Epithelial cell of esophagus (primary cell): ENCODE measurements at places on chromosomes 12 and 14.

GRCh38 chr12:49979016-49979586 is 6.4 kb downstream of the AQP6 start:
- no peak for DNase-seq

GRCh38 chr12:91353266-91353665 is 170.6 kb upstream of the DCN start:
- DNase-seq, result no peak

GRCh38 chr12:104237930-104238329 is 22.4 kb downstream of the TXNRD1 start:
- no peak for DNase-seq

GRCh38 chr12:63787306-63787705 is 7.6 kb downstream of the RXYLT1 start:
- DNase-seq, result no peak

DNA sequence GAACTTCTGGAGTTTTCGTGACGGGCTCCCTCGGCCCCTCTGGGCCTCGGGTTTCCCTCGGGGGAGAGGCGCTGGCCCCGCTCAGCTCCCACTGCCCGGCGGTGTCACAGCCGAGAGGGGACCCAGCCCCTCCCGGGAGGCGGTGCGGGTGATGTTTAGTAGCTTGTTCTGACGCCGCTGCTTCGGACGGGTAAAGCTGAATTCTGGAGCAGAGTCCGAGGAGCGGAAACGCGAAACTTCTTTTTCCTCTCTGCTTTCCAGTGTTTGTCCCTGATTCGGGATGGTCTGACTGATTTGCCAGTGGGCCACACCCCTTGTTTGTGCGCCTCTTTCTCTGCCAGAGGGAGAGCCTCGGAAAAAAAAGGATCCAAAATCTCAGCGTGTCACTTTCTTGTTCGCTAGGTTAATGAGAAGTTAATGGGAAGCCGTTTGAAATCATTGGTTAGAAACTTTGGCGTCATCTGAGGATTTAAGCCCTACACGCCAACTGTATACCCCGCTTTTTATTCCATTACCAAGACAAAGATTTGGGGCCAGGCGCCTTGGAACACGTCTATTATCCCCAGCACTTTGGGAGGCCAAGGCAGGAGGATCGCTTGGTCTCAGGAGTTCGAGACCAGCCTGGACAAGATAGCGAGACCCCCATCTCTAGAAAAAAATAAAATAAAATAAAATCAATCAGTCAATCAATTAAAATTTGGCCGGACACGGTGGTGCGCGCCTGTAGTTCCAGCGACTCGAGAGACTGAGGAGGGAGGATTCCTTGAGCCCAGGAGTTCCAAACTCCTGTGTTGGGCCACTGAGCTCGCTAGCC is 756 bp downstream of the TULP3 start:
- peak; percentile 43 for DNase-seq

GRCh38 chr14:31489691-31490090 is 1.9 kb upstream of the GPR33 start:
- no peak for DNase-seq

DNA sequence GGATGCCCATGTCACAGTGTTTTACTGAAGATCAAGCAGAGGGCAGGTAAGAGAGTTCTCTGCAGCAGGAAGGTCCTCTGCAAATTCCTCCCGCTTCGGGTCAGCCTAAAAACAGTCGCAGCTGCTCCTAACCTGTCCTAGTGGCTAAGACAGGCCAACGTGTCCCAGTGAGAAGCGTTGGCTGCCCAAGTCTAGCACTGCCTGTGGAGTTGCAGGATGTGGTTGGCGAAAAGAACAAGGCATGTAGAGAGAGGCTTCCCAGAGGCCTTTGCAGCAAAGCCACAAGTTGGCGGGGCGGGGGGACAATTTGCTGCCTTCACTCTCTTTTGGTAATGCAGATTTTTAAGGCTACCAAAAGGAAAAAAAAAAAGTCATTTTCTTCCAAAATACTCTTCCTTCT is 340.1 kb downstream of the BCL11B start:
- DNase-seq, result no peak

DNA sequence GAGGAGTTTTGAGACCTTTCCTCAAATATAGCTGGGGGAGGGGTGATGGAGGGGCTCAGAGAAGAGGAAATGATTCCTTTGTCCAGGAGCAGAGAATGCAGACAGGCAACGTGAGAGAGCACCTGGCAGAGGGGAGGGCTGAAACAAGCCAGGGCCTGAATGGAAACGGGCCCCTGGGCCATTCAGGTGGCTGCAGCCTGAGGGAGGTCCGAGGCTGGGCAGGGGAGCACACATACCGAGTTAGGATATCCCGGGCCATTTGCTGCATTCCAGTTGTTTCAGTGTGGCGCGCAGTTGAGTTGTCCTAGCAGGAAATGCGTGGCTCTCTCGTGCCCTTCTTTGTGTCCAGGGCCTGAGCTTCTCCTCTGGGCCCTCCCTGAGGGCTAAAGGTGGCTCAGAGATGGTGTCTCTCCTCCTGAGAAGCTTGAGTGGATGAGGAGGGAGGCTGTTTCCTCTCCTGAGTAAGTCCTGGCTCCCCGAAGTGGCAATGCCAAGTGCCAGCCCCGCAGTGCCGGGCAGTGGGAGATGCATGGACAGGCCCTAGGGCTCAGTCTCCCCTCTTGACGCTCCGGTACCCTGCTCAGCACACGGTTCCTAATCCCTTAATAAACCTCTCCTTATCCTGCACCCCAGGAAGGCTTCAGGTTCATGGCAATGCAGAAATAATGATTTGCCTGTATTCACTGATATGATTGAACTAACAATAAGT is 85.5 kb upstream of the VRK1 start:
- no peak for DNase-seq

DNA sequence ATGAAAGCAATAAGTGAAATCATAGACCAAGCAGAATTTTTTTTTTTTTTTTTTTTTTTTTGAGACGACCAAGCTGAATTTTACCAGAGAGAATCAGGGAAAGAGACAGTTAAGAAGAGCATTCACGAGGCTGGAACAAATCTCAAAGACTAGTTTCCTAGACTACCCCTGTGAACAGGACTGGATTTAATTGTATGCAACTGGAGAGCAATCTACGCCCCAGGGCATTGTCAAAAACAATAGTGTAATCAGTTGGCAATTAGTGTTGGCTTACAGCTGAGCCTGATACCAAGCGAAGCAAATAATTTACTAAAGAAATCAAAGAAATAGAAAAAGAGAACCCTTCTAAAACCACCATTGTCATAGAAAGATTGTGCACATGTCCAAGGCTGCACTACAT is 232.9 kb upstream of the CPNE8 start:
- no peak for DNase-seq

DNA sequence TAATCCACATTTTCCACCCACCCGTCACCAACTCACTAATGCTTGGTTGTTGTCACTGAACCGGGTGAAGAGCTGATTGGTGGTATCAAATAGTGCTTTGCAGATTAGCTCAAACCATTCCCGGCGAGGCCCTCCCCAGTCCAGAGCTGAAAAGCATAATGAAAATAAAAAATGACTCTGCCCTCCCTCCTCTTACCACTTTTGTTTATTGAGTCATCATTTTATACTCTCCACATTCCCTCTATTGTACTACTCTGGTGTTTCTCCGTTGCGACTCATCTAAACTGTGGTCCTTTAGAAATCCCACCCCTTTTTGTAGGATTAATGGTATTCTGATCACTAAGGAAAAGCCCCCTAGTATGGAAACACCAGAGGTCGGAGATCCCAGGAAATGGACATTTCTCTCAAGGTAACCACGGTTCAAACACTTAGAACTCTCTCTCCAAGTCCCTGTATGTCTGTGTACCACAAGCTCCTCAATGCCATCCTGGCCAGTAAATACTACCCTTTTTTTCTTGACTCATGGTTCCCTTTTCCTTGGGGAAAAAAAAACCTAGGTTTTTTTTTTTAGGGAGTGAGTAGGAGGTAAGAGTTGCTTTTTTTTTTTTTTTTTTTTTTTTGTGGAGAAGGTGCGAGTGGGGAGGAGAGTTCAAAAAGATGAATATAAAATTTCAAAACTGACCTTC is 42.0 kb downstream of the AREL1 start:
- no peak for DNase-seq

- DNase-seq, result no peak
Observed at GRCh38 chr14:35378425-35379233, 25.9 kb downstream of the NFKBIA start.

DNA sequence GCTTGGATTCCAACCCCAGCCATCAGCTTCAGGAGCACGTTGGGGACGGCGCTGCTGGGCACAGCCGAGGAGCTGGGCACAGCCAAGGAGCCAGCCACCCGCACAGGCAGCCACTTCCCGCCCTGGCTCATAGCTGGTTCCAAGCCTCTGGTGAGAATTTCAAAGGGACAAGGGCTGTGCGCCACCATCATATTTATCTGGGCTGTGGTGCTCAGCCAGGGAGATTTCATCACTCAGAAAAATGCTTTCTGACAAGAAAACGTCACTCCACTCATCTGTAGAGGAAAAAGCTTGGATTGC is 66.4 kb downstream of the GALNT9 start:
- DNase-seq, result no peak

DNA sequence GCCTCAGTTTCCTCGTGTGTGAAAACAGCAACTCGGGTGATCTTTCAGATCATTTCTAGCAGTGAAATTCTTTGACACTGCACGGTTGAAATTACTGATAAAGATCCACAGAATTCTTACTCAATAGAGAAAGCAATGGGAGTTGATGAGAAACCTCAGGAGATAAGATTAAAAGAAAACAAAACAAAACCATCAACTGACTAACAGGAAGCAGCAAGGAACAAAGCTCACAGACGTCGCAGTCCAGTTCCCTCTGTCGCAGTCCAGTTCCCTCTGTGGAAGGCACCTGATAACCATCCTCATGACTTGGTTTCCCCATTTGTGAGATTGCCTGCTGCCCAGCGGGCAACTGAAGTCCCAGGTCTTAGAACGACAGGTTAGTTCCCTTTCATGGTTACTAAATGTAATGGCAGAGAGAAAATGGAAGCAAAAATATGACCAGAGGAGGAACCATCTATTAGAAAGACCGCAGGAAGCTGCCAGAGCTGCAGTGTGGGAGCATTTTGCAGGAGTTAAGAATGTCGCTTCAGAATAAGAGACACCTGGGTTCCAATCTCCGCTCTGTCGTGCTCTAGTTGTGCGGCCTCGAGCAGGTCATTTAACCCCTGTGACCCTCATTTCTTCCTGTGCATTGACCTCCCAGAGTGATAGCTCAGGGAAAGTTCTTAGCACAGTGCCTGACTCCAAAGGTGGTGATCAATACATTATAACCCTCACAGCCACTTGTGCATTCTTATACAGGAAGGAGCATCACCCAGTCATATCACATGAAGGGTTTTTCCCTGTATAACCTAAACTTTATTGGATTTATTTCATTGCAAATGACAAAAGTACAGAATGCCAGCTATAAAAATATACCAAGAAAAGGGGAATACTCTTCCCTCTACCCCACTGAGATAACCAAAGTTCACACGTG is 5.1 kb upstream of the MED13L start:
- DNase-seq, result no peak

DNA sequence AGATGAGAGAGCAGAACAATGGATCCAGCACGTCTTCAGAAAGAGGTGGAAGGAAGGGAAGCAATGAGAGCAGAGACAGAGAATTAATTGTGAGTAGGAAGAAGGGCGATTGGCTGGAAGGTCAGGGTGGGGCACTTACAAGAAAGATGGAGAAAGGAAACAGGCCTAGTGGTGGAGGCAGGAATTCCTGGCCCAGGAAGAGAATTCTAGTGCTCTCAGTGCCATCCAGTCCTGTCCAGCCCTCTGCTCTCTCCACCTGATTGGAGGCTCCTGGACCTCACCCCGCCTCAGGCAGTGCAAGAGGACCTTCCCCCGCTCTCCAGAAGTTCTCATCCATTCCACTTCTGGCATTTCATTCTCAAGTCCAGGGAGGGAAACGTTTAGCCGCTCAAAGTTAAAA is 43.0 kb downstream of the NGB start:
- DNase-seq, result no peak

DNA sequence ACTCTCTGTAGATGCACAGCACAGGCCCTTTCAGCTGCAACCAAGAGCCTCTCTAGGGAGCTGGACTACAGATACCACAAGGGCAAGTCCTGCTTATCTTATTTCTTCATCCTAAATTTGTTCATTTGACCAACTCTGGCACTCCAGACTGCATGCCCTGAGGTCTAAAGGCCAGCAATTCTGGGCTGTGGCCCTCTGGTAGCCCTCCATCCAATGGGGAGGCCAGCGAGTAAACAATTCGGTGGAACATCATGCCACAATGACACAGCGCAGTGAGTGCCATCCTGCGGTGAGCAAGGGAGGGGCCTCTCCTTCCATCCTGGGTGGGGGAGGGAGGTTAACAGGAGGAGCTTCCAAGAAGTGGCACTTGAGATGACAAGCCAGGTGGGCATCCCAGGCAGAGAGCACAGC is 652 bp upstream of the SELPLG start:
- no peak for DNase-seq

GRCh38 chr12:92419201-92419600 is 273.6 kb upstream of the BTG1 start:
- DNase-seq, result no peak

- DNase-seq, result no peak
Observed at GRCh38 chr14:57560681-57561080, 67.0 kb upstream of the CCDC198 start.

- no peak for DNase-seq
Observed at GRCh38 chr14:105064721-105065143, 498 bp downstream of the GPR132 start.

GRCh38 chr14:31477248-31477647 is 10.6 kb downstream of the GPR33 start:
- no peak for DNase-seq

DNA sequence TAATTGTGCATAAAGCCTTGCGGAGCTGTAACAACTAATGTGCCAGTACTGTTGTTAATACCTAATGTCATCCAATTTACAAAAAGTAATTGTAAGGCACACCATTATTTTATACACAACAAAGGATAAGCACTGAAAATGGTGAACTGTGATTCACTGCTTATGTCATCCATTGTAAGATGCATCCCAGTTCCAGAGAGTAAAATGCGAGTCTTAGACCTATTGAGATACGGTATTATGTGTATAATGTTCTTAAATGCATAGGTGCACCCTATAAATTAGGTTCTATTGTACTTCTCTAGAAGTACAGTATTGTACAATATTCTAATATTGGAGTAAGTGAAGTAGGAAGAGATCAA is 406 bp downstream of the PARP2 start:
- DNase-seq, result peak; percentile 43

DNA sequence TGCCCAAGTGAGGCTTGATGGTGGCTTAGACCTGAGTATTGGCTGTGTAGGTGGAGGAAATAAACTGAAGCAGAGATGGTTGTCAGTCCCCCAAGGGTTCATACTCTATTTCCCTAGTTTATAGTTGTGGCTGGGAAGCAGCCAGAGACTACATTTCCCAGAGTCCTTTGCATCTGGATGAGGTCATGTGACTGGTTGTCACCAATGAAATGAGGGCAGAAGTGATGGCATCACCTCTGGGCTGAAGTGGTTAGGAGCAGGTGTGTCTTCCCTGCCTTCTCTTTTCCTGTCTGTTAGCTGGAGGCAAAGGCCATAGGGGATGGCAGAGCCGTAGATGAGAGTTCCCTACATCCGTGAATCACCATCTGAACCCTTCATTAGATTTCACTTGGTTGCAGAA is 16.3 kb upstream of the NOS1 start:
- no peak for DNase-seq

GRCh38 chr12:94202245-94203180 is 54.1 kb downstream of the PLXNC1 start:
- peak; percentile 91 for DNase-seq
